ENCODE measurements at places on chromosomes 5 and 9.

GRCh38 chr5:9499498-9499876 is 46.4 kb downstream of the SEMA5A start:
- DNase-seq: no peak

- no peak for DNase-seq
These were observed 17.9 kb upstream of the KIF4B start for GRCh38 chr5:154995679-154996078.

GRCh38 chr5:42842921-42843641 is 31.4 kb upstream of the SELENOP start:
- DNase-seq: no peak

GRCh38 chr9:96168882-96169281 is 133.1 kb downstream of the HSD17B3 start:
- DNase-seq: no peak

- DNase-seq: no peak
These were observed at the start of gene LCN9 for GRCh38 chr9:135662758-135663450. LCN9 (plus strand) TSS chr9:135663309; CDS start chr9:135663322, 13 bp downstream.

DNA sequence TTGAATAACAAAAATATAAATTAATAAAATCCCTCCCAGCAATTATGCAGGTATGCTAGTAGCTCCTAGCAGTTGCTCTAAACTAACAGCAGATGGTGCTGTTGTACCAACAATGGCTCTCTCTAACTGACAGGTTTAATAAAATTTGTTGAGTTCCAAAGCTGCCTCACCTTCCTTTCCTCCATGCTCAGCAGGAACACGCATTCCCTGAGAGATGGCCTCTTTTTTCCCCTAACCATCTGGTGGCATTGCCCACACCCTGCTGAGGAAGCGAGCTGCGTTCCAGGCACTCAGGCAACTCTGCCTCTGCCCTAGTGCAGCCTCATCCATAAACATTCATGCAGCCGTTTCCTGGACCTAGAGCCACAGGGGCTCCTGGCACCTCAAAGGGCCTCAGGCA is 106.2 kb downstream of the KLHL3 start:
- DNase-seq: peak; percentile 61

DNA sequence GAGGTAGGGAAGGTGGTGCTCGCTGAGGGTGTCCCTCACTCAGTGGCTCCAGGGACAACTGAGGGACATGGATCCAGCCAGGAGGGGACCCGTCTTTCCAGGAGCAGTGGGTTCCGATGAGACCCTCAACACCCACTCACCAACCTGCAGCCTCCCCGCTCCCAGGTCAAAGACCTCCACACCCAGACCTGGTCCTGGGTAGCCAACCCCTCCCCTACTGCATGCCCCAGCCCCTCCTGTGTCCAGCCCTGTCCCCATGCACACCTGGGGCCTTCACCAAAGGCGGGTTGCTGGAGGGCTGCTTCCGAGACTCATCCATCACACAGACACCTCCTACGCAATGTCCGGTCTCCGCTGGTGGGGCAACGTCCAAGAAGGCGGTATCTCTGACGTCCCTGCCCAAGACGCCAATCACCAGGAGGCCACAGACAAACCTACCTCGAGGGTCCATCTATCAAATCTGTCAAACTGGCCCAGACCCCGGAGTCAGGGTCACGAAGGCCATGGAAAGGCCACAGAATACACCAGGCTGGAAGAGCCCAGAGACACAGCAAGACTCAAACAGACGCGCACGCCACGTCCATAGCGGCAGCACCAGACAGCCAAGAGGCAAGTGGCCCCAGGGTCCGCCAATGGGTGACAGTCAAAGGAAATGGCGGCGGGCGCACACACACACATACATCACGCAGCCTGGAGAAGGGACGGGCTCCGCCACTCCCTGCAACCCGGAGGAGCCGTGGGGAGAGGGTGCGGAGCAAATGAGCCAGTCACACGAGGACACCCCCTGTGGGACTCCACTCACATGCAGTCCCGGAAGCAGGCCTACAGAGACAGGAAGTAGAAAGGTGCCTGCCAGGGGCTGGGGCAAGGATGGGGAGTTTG is 10.8 kb downstream of the NACC2 start:
- DNase-seq: no peak

GRCh38 chr9:93096131-93096802 is at the start of gene CARD19:
CARD19 (plus strand) TSS chr9:93096217; CDS start chr9:93096346, 129 bp downstream.
- DNase-seq: peak; percentile 40

- DNase-seq: no peak
These were observed 87.3 kb downstream of the NTNG2 start for GRCh38 chr9:132249123-132249522.

- no peak for DNase-seq
These were observed 311.0 kb upstream of the DAP start for GRCh38 chr5:11072076-11072475.
